ENCODE measurements at places on chromosomes 1 and 21.
A peak's percentile ranks its signal among the peaks of the same experiment; 100 is the strongest.

- DNase-seq, result no peak
Measured at GRCh38 chr1:15722836-15723532, 13.1 kb upstream of the SLC25A34 start.

GRCh38 chr1:15207829-15208429 lies 39.1 kb upstream of the FHAD1 start:
- no peak for DNase-seq

GRCh38 chr1:154780541-154780940 lies 89.5 kb downstream of the KCNN3 start:
- DNase-seq, result no peak

DNA sequence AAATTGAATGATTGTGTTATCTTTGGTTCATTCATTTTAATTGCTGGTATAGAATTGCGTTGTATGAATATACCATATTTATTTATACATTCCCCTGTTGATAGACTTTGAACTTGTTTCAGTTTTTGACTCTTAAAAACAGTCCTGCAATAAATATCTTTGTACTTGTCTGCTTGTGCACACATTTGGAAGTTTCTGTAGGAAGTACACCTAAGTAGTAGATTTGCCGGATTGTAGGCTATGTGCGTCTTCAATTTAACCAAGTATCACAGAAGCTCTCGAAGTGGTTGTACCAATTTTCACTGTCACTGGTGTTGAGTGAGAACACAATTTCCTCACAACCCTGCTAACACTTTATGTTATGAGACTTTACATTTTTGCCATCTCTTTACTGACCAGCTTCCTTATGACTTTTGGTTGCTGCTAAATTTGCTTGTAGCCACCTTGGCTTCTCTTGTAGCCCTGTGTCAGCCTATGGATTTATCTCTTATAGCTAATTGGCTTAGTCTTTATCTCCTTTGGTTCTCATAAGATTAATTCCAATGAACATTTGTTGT lies 2.2 kb downstream of the TTC3 start:
- DNase-seq, result no peak

- DNase-seq, result no peak
Measured at GRCh38 chr1:3787745-3788605, 8.3 kb downstream of the LRRC47 start.

- no peak for DNase-seq
Measured at GRCh38 chr21:38740090-38740489, 65.6 kb upstream of the ETS2 start.

DNA sequence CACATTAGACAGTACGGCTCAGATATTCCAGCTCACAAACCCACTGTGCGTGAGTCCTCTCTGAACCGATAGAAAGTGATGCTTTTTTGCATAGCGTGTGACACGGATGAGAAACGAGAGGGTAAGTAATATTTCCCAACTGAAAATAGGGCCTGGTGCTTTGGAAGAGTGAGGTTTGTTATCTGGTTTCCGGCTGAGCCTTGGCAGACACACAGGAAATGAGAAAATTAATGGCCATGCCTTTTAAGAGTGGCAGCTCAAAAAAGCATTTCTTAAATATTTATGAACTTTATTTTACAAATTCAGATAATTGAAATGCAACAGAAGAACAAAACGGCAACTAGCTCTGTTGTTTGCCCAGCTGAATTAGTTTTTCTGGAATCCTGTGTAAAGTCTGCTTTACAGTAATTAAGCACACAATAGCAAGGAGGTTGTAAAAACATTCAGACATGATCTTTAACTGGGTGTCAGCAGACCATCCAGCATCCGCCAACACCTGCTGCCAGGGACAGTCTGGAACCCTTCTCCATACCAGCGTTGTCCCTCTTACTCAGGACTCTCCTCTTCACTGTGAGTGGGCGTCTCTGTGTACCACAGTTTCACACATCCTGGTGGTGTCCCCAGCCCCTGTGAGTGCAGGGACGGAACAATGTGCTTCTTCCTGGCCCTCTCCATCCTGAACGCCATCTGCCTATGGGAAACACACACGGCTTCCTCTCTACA lies 155.4 kb downstream of the PGBD5 start:
- DNase-seq, result no peak

GRCh38 chr1:235950318-235950717 lies 83.6 kb upstream of the LYST start:
- no peak for DNase-seq

- peak; percentile 38 for DNase-seq
Measured at GRCh38 chr1:154626456-154627256, 18.7 kb upstream of the ADAR start.

DNA sequence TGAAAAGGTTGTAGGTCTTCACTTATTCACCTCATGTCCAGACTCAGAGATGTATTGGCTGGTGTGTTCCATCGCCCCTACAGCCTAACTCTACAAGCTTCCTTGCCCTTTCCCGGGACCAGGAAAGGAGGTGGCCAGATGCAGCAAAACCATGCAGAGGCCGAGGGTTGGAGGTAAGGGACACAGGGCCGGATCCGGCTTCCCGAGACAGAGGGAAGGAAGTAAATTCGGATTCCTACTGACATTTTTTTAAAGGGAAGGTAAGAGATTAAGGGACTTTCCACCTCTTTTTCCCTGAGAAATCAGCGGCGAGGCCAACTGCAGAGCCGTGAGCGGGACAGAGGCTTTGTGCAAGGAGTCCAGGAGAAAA lies 12.7 kb downstream of the EPHA10 start:
- no peak for DNase-seq

DNA sequence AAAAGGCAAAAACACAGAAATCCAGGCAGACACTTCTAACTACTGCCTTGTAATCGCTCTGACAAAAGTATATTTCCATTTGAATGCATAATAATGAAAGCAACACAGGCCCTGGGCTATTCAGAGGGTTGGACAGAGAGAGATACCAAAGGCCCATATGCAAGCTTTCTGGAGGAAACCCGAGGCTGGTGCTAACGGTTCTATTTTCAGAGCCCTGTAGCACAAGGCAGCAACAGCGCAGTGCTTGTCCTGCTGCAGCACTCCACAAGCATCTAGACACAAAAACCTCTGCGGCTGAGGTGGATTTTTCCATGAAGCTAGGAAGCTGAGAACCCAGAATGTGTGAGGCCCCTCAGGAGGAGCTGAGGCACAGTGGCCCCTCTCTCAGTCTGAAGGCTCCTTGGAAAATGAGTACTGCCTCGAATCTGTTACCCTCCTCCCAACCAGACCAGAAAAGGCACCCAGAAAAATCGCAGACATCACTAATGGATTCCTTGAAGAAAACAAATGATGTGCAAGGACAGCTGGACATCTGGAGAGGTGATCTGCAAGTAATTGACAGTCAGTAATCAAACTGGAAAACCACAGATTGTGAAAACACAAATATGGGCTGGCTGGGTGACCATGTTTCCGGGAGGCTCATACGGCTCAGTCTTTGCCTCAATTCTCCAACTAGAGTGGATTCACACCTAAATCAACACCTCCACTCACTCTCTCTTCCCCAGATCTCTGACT lies 54.0 kb downstream of the COLGALT2 start:
- no peak for DNase-seq

DNA sequence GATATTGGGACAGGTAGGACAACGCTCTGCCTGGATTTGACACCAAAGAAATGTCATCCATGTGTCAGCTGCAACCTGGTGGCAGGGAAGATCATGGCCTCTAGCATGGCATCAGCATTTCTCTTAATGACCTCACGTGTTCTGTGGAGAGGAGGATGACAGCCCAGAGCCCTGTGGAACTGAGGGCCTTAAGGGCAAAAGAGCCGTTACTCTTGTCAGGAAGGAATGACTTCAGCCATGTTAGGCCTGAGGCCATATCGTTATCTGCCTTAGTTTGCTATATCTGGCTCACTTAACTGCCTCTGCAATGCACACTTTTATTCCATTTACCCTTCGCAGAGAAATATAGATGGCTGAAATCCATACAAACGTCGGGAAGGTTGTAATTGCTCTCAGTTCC lies 83.2 kb upstream of the PBX1 start:
- DNase-seq, result no peak

DNA sequence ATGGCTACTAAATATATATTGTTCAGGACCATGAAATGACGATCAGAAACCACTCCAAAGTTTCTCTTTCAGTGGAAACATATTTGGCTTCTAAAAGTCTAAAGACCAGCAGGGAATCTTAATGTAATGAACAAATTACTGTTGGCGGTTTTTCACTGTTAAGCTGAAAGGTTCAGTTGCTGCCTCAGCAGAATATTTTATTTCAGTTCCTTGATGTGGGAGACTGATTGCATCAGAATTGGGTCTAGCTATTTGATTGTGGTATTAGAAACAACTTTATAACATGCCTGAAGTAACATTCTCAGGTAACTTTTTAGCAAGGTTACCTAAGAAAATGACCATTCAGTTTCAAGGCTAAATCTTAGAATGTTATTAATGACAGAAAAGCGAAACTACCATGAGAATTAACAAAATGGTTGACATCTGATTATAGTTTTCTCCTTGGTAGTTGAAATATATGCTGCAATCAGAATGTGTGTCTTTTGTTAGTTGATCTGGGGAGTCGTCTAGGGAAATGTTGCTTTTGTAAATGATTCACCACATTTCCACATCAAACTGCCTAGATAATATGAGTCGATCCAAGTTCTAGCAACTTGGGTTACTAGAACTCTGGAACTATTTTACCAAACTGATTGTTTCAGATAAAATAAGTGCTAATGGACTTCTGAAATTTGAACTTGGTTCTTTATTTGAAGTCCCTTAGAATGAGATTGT lies 200.4 kb downstream of the HMCN1 start:
- DNase-seq, result peak; percentile 57
